ENCODE measurements at places on chromosomes 16 and 17.

DNA sequence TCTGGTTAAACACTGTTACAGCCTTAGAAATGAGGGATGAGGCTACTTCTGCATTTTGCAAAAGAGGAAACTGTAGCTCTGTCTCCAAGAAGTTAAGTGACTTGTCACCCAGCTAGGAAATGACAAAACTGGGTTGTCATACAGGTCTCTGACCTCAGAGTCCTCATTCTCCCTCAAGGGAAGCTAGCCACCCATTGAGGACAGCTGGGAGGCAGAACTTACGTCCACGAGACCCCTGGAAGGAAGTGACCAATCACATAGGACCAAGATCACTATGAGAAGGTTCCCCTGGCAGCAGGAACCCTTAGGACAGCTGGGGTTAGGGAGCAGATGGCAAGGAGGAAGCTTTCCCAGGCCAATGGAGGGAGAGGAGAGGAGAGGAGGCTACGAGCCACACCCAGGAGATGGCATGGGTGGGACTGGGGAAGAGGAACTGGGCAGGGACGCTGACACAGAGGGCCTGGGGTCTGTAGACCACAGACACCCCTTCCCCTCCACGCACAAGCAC is 11.2 kb downstream of the METTL22 start:
- no peak for DNase-seq

GRCh38 chr17:26962255-26963162 is 331.4 kb upstream of the WSB1 start:
- no peak for DNase-seq

- DNase-seq, result no peak
Observed at GRCh38 chr17:45946841-45947256, 52.2 kb upstream of the STH start.

DNA sequence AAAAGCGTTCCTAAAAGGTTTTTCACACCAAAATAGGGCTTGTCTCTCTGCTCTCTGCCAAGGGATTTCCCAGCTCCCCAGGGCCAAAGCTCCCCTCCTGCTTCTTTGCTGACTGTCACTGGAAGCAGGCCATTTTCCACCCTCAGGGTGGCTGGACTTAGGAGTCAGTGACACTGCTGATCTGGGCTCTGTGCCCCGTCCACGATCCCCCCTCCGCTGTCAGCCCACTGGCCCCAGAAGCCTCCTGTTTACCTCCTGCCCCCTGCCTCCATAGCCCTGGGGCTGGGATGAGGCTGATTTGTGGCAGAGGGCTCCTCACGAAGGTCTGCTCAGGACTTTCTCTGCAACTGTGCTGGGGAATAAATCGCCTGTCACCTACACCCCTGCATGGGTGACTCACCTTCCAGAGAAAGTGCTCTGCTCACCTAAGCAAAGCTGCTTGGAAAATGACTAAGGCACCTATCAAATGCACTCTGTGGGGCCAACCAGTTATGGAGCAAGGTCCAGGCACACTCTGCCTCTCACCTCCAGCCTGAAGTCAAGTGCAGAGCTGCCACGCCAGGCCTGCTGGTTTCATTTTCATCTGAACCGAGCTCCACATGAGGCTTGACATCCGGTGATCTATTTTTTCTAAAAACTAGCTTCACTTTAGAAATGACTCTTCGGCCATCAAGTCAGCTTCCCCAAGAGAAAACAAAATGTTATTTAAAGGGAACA is 4.9 kb downstream of the MAP3K14 start:
- peak; percentile 81 for DNase-seq

DNA sequence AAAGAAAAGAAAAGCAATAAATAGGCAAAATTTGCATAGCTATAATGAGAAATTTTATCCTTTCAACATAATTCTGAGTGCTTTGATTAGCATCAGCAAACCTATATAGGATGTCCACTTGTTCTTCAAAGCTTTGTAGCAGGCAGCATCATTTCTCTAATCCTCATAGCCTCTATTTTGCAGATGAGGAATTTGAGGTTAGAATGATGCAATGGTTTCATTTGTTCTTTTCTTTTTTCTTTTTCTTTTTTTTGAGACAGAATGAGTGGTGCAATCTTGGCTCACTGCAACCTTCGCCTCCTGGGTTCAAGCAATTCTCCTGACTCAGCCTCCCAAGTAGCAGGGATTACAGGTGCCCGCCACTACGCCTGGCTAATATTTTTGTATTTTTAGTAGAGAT is 594.4 kb downstream of the TOX3 start:
- DNase-seq, result no peak

DNA sequence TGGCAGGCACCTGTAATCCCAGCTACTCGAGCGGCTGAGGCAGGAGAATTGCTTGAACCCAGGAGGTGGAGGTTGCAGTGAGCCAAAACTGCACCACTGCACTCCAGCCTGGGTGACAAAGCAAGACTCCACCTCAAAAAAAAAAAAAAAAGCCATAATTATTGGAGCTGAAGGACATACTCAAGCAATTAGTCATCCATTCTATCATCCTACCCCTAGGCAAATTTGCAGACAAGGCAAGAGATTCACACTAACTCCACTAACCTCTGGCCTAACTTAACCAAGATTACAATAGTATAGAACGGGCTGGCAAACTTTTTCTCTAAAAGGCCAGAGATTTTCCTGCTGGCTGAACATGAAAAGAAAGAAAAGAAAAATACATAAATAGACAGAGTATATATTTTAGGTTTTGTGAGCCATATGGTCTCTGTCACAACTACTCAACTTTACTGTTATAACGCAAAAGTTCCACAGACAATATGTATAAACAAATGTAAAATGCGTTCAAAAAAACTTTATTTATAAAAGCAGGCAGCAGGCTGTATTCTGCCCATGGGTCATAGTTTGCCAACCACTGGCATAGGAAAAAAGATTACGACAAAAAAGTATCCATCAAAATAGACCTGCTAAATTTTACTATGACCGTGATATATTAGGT is 29.7 kb downstream of the BRIP1 start:
- DNase-seq, result no peak

DNA sequence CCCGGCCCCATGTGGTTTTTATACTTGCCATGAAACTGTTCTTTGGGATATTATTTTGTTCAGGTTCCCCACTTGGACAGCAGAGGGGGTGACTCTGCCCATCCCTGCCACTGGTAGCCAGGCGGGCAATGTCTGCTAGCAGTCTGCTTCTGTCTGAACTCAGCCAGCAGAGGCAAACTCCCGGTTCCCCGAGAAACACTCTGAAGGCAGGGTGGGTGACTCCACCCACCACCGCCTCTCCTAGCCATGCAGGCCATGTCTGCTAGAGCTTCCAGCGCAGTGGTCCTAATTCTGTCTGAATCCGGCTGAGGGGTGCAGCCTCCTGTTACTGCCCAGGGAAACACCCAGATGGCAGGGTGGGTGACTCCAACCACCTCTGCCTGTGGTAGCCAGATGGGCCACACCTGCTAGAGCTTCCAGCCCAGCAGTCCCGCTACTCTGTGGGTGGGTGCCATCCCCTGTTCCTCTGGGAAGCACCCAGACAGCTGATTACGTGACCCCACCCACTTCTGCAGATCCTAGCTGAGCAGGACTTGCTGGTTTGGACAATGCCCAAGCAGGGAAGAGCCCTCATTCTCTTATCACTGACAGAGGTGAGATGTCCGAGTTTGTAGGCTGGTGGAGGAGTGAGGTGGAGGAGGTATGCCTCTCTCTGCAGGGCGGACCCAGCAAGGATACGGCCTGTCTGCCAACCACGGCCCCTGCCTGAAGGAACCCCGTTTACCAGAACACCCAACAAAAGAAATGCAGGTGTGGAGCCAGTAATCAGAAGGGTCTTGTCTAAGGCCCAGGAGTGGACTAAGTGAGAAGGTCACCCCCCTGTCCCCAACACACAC is 22.4 kb downstream of the NLRP1 start:
- no peak for DNase-seq

GRCh38 chr17:21297026-21297520 is 12.6 kb downstream of the MAP2K3 start:
- DNase-seq, result no peak

Data from stimulated activated CD4-positive, alpha-beta T cell treated with anti-CD3 and anti-CD28 coated beads, Interleukin-15, amount 100 ng/mL, for 48 hours (primary cell).